ENCODE measurements at places on chromosomes 4 and X.

DNA sequence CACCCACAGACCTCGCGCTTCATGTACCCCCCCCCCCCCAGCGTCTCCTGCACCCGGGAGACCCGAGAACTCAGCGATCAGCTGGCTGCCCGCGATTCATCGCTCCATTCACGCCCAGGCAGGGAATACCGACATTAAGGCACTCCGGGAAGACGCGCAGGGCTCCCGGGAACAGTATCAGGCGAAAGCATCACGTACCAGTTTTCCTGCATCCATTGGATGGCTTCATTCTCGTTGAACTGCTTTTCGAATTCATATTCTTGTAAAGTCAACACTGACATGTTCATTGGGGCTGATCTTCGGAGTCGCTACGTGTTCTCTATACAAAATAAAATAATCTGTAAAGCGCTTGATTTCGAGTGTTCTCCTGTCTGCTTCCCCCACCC, 373 bp downstream of the ELOVL6 start:
- DNase-seq, result peak; percentile 6

GRCh38 chrX:40950546-40950945, 134.7 kb upstream of the USP9X start:
- DNase-seq, result no peak

GRCh38 chr4:52106660-52107059, 55.6 kb downstream of the SPATA18 start:
- no peak for DNase-seq

DNA sequence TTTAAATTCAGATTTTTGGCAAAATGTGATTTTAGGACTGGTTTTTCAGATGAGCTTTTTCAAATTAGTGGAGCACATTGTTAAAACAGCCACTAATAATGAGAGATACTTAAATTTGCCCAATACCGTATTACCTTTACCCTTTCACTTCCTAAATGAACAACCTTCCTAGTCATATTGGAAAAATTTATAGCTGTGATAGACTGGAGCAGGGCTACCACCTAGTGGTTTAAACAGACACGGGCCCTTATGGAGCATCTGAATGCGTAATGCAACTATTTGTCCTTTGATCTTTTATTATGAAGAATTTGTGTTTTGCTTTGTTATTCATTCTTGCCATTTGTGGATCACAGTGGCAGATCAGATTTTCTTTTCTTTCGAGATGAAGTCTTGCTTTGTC, 72.7 kb downstream of the KDM6A start:
- DNase-seq, result no peak

DNA sequence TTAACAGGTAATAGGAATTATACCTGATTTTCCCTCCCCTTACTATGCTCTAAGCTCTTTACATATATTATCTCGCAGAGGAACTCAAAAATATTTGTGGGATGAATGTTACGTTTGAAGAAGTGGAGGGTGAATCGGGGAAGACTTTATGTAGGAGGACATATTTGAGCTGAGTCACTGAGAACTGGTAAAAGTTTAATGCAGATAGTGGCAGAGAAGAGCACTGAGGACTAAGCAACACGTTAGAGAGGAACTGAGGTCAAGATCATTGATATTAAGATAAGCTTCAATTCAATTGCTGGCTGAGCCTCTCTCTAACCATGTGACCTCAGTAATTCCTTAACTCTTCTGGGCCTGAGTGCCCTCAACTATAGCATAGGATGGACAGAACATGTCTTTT, 26.4 kb upstream of the ELOVL6 start:
- DNase-seq, result no peak

DNA sequence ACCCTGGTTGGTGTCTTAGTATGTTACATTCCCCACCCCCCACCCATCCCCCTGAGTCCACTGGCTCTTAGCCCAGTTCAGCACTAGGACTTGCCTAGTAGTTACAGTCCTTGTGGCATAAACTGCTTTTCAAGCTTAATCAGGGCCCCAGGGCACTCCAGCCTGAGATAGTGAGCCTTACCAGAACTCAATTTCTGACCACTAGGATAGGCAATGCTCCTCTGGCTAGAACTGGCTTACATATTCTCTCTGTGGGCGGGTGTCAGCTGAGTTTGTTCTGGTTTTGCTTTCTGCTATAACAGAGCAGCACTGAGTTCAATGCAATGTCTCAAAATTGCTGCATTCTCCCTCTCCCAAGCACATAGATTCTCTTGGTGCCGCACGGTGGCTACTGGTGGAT, 391.4 kb upstream of the DIPK2B start:
- no peak for DNase-seq

DNA sequence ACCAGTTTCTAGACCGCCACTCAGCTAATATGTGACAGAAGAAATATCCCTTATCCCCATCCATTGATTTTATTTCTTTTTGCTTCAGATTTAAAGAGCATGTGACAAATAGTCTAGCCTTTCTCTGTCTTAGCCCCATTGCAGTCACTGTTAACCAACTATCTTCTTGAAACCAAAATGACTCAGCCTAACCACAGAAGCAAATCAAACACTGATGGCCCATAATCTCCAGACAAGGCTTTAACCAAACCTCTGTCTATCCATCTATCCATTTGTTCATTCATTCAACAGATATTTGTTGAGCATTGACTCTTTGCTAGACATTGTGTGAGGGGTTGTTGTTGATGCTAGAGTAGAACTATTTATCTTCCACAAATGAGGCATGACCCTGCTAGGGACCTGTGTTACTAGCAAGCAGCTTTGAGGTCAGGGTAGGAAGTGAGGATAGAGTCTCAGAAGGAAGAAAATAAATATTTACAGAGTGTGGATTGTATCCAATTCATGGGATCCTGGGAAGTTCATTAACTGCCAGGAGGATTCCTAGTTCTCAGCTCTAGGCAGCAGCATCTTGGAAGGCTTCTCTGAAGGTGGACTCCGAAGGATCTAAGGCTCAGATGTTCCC, 22.5 kb downstream of the HNRNPH2 start:
- peak; percentile 60 for DNase-seq

DNA sequence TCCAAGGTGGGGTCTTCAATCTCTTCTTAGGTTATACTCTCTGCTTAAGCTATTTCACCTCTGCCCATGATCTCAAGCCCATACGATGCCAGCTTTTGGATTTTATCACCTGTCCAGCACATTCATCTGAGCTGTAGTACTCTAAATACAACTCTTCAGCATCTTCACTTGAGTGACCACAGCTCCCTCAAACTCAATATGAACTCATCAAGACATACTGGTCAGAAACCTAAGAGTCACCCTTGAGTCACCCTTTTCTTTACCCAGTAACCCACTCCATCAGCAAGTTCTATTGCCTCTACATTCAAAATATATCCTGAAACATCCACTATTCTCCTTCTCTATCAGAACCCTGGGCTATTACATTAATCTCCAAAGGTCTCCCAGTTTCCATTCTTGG, 69.4 kb downstream of the DCHS2 start:
- no peak for DNase-seq

DNA sequence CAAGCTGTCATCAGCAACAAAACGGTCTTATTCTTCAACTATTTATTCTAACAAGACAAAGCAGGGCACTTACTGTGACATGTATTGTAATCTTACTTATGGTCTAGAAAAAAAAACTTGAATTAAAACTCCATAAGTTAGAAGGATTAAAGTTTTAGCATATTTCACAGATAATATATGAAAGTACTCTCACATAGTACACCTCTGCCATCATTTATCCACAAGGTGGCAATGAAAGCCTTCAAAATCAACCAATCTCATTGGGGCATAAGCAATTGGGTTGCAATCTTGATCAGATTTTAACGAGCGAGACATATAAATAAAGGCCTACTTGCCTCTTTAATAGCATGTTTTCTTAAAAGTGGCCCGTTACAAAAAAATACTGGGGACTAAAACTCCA, 1382.9 kb downstream of the FAM133A start:
- DNase-seq, result peak; percentile 33

- no peak for DNase-seq
Observed at GRCh38 chrX:11040996-11041395, 70.1 kb upstream of the HCCS start.

GRCh38 chr4:18042754-18043153, 21.2 kb upstream of the LCORL start:
- no peak for DNase-seq

DNA sequence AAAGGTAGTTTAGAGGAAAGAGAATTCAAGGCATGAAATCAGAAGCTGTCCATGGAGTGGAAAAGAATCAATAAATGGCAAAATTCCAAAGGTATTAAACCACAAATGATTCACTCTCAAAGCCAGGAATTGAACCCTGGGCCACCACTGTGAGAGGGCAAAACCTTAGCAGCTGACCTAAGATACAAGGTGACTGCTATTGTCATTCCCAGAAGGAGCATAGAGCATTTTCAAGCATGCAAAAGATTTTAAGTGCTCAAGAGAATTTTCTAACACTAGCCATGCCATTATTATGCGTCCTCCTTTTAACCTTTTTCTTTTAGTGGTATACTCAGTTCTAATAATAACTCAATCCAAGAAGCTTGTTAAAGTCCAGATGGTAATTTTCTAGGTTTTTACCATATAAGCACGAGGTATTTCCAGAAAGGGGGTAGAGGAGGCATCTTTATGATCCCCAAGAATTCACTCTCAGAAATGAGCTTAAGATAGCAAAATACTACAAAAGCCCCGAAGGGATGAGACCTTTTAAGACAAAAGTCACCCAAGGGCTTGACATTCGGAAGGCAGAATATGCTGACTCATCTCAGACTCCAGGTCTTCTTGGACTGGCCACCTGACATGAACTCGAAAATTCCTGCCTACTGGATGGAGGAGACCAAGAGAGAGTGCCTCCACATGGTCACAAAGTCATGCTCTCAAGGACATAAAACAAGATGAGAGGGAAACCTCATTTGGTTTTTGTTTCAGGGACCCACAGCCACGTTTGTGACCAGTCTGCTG, 13.8 kb upstream of the PAGE5 start:
- no peak for DNase-seq

GRCh38 chr4:25233737-25234389, at the start of gene PI4K2B:
PI4K2B (plus strand) TSS chr4:25234033; CDS start chr4:25234164, 131 bp downstream.
- DNase-seq, result peak; percentile 77

DNA sequence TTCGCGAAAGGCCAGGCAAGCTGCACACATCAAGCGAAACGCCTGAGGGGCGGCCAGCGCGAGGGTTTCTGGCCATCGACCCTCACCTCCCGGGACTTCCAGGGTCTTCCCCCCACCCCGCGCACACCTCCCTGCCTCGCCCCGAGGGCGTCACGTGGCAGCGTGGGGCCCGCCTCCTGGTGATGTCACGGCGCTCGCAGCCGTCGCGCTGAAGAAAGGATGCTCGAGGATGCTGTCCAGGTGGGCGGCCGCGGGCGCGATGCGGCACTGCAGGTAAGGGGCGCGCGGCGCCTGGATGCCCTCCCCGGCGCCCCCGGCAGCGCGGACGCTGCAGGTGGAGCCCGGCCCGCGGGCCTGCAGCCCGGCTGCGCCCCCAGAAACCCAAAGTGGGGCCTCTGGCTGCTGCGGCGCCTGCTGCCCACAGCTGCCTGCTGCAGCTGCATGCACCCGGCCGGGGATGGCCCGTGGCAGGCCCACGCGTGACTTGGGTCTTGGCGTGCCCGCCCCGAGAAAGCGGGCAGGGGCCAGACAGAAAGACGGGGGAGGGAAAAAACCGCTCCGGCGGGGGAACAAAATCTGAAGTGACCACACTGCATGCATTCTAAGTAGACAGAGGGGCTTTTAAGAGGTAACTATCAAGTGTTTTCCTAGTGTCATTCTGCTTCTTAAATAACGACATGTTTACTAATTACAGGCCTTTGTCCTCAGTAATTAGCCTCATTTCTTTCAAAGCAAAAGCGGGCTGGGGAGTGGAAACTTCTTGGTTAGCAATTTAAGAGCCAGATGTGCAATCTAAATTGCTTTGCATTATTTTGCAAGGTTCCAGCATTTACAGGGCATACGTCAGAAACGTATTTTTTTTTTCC, 1.7 kb downstream of the CLCN4 start:
- no peak for DNase-seq

- DNase-seq, result peak; percentile 71
Observed at GRCh38 chrX:88883200-88883599, 136.2 kb downstream of the CPXCR1 start.

DNA sequence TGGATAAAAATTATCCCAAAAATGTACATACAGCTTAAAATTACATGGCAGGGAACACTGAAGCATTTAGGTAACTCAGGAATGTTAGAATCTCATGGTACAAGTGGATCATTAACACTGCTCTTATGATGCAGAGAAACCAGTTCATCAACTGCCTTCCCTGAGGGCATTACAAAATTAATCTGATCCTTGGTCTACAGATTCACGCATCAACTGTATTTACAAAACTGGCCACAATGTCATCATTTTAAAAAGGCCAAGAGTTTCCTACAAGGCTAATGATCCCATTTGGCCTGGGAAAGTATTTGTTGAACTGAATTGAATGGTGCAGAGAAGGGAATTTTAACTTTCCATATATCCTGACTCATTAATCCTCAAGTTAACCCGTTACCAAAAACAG, 84.6 kb downstream of the TSPAN5 start:
- no peak for DNase-seq

DNA sequence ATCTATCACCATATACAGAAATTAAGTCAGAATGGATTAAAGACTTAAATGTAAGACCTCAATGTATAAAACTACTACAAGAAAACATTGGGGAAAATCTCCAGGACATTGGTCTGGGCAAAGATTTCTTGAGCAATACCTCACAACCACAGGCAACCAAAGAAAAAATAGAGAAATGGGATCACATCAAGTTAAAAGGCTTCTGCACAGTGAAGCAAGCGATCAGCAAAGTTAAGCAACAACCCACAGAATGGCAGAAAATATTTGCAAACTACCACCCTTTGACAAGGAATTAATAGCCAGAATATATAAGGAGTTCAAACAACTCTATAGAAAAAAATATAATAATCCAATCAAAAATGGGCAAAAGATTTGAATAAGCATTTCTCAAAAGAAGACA, 236.9 kb upstream of the EMCN start:
- DNase-seq, result no peak

GRCh38 chrX:107713543-107714205, 61.9 kb downstream of the TSC22D3 start:
- DNase-seq, result no peak

GRCh38 chr4:7970361-7970946, 30.8 kb upstream of the AFAP1 start:
- DNase-seq, result no peak

Measured in HT1080 (cell line).